PC-3 (cell line): ENCODE measurements at places on chromosomes 5 and 9. TPM values are rescaled to one million over a fixed set of nuclear protein-coding genes. Genes with fewer than 3 reads are reported as not detected.
A peak's percentile ranks its signal among the peaks of the same experiment; 100 is the strongest.

GRCh38 chr5:138334867-138335447, 3.1 kb upstream of the FAM53C start:
- peaks cover 18% of the 10 kb centered on the region; the same call in 1 of the 2 replicates for H3K4me1 ChIP-seq
- no peak overlapping the region for H3K4me3 ChIP-seq
- no peak overlapping the region for H3K27ac ChIP-seq
- no peaks in the 10 kb centered on the region for H3K36me3 ChIP-seq

DNA sequence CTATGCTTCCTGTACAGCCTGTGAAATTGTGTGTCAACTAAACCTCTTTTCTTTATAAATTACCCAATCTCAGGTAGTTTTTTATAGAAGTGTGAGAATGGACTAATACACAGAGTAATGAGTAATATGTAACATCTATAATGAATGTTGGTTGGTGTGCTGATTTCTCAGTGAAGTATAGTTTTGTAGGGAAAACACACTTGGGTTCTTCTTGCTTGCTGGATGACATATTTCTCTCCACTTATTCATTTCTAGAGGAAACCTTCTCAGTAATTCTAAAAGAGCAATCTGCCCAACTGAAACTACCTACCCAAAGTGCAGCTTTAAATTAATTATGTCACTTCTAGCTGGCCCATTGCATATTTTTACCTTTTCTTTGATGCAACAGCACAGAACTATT, 81.1 kb upstream of the RORB start:
- H3K4me3 ChIP-seq: no peak overlapping the region
- H3K27me3 ChIP-seq: no peaks in the 10 kb centered on the region
- no peaks in the 10 kb centered on the region for H3K4me1 ChIP-seq
- no peaks in the 10 kb centered on the region for H3K36me3 ChIP-seq
- no peak overlapping the region for H3K27ac ChIP-seq

GRCh38 chr5:90301248-90301647, 108.3 kb downstream of the CETN3 start:
- DNase-seq: no peak
- H3K36me3 ChIP-seq: no peaks in the 10 kb centered on the region
- no peak overlapping the region for H3K27ac ChIP-seq

CDHR2 gene
- 0.07 TPM in 1 of 2 replicates, not detected in the other for total RNA-seq

MUSK gene
- not detected in 2 replicates for total RNA-seq

DNA sequence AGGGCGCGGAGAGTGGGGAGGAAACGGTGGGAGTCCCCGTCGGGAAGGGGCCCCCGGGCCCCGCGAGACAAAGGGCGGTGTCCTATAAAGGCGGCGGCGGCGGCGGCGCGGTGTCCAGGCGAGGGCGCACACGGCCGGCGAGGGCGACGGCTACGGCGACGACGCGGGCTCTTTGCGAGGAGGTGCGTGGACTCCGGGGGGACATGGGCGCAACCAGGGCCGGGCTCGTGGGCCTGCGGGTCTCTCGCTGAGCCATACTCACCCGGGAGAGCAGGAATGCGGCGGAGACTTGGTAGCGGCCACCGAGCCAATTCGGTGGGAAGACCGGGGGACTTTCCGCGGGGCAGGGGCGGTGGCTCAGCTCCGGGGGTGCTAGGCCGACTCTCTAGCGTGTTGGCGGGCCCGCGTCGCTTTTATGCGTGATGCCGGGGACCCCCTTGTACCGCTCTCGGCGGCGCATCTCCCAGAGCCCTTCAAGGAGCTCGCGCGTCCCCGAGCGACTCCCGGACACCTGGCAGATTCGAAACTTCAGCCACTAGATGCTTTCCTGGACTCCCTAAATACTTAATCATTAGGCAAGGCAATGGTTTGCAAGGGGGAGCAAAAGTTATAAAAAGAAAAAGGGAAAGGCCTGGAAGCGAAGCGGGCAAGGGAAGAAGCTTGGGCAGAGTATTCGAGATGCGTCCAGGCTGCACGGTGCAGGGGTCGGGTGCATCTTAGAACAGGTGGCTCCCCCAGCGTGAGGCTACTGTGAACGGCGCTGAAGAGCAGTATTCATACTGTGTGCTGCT, 5.9 kb upstream of the TAL2 start:
- no peak overlapping the region for H3K27ac ChIP-seq
- no peaks in the 10 kb centered on the region for H3K27me3 ChIP-seq
- peak overlapping the region; percentile 67 for H3K4me3 ChIP-seq
